ENCODE measurements at places on chromosomes 5 and 9.

DNA sequence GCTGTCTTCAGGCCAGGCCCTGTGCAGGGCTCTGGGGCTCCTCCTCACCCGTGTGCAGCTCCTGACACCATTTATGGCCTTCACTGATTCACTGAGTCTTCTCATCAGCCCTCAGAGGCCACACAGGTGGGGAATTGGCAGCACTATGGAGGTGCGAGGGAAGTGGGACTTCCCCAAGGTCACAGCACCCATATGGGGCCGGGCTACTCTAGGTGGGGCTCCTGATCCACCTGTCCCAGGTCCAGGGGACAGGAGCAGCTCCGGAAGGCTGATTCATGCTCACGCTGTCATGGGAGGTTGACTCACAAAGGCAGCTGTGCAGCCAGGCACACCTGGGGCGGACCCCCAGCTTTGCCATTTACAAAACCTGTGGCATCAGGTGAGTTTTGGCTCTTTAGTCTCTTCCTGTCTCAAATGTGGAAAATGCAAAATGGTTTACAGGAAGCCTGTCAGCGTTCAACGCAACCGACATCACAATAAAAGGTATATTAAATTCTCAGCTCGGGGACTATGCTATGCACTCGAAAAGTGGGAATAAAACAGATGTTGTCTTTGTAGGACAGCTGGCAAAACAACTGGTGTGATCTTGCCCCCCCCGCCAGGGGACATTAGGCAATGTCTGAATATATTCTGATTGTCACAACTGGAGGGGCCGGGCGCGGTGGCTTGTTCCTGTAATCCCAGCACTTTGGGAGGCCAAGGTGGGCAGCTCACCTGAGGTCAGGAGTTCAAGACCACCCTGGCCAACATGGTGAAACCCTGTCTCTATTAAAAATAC, 15.0 kb downstream of the NAIF1 start:
- no peak for DNase-seq

DNA sequence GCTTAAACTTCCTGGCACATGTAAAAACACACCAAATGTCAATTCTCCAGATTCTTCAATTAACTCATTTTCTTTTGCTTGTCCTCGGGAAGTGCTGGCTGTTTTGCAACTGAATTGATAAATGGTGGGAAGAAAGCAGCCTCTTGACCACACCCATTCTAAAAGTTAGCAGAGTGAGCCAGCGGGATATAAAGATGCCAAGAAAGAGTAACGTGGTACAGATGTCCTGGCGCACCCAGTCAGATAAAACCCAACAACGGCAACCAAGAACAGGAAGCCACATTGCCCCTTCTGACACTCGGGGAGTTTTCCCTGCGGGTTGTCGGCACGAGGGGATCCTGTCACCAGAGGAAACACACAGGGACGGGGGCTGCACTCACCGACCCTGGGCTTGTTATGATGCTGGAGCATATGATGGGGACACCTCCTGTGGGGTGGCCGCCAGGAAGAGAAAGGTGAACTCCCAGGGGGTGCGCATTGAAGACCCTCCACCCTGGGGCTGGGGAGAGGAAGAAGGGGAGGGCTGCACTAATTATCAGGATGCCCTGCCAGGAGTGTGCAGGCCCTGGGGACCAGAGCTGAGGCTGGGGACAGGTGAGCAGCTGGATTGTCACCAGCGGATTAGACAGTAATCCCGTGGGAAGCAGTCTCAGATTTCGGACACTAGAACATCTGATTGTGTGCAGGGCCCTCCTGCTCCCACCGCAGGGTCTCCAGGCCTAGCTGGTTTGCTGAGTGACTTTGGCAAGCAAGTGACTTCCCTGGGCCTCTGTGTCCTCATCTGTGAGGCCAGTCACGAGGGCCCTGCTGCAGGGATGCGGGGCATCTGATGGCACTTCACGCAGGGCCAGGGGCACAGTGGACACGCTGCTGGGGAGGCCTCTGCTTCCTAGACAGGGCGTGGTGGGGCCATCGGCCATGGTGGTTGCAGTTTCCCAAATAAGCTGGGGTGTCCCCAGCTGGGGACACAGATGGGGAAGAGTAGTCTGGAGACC, 59.2 kb downstream of the CRB2 start:
- DNase-seq: no peak

- no peak for DNase-seq
Measured at GRCh38 chr5:89097103-89097502, 214.1 kb upstream of the MEF2C start.

DNA sequence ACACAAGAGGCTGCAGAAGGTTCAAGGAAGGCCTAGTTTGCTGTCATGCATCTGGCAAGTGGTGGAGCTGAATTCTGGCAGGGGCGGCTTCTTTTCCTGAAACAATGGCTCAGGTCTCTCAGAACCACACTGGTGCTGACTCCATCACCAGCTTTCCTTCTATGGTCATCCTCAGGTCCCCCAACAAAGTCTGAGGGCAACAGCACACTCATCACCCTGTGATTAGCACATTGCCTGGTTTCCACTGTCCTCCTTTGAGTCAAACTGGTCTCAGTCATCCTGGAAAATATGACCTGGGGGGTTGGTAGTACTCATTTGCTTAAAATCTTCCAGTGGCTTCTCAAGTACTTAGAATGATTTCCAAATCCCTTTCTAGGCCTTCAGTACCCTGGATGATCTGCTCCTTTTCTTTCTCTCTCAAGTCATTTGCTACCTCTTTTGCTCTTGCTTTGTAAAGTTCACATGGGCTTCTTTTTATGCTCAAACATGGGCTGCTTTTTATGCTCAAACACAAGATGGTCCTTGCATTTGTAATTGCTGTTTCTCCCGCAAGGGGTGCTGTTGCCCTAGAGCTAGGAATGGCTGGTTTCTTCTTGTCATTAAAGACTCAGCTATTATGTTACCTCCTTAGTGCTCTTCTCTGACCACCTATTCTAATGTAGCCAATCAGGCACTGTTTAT, 144.9 kb downstream of the ALDH1A1 start:
- no peak for DNase-seq

GRCh38 chr5:103035701-103036100, 84.2 kb downstream of the GIN1 start:
- DNase-seq: no peak

DNA sequence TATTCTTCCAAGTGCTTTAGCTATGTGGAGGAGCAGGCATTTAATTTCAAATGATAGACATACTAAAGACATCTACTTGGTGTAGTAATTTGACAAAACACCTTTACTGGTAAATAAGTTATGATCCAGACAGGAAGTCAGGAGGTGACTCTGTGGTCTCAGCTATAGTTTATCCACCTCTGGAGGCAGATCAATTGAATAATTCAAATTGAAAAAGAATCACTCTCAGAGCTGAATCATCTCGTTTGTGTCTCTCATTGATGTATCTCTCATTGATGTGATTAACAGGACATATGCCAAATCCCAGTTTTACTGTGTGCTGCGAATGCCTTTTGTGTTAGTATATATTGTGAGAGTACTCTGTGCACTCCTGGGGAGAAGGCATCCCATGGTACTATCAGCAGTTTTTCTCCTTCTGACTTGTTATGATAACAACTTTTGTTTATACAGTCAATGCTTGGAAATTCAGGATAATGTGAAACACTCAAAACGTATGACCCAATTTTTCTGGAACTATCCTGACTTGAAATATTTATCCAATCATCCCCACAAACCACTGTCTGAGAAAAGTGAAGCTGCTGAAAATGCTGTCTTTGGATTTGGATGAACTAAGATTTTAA, 48.5 kb upstream of the DAB2 start:
- no peak for DNase-seq

All from AG09309 (cell line).